ENCODE measurements at places on chromosomes 6 and 20.

- DNase-seq, result no peak
These were observed 283.3 kb upstream of the NRSN1 start for GRCh38 chr6:23842760-23843159.

DNA sequence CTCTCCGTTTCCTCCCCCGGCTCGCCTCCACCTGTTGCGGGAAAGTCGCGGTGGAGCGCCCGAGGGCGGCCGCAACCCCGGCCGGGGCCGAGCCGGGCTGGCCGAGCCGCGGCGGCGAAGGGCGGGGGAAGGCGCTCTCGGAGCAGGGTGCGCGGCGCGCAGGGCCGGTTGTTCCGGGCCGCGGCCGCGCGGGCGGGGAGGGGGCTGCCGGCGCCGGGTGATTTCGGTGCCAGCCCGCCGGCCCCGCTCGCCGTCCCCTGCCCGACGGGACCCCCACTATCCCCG is 235 bp downstream of the MAP7 start:
- no peak for DNase-seq

GRCh38 chr20:58605292-58606065 is 45.6 kb upstream of the STX16 start:
- no peak for DNase-seq

GRCh38 chr6:84728602-84729001 is 35.8 kb downstream of the TBX18 start:
- DNase-seq, result no peak

- DNase-seq, result no peak
These were observed 117.9 kb downstream of the LRRC1 start for GRCh38 chr6:53912661-53913060.

DNA sequence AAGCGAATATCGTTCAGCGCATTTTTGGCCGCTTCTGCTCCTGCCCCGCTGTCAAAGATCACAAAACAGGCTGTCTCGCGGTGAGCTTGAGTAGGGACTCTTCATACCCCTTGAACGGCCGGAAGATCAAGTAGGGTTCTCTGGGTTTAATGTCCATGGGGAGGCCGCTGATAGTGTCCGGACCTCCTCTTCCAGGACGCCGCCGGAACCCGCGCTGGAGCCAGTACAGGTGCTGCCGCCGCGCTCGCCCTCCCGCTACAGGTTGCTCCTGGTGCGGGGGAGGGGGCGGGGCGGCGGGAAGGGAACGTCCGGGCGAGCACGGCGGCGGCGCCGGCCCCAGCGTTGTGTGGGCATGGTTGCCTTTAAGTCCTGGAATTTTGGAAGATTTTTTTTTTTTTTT is 67.4 kb downstream of the KHDC1L start:
- no peak for DNase-seq

DNA sequence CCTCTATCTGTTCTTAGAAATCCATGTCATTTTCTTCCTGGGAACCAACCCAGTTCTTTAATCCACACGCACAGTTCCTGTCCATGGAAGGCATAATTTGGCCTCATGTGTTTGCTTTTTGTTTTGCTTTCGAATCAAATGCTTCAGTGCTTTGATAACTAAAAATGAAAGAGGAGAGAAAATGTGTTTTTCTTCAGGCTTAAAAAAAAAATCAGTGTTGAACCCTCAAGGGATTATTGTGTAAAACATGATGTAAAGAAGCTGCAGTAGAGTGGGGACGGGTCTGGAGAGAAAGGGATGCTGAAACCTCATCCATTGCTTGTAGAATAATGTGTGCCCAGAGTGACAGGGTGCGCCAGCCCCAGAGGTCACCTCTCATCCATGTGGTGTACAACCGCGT is 197.5 kb upstream of the JARID2 start:
- DNase-seq, result no peak

DNA sequence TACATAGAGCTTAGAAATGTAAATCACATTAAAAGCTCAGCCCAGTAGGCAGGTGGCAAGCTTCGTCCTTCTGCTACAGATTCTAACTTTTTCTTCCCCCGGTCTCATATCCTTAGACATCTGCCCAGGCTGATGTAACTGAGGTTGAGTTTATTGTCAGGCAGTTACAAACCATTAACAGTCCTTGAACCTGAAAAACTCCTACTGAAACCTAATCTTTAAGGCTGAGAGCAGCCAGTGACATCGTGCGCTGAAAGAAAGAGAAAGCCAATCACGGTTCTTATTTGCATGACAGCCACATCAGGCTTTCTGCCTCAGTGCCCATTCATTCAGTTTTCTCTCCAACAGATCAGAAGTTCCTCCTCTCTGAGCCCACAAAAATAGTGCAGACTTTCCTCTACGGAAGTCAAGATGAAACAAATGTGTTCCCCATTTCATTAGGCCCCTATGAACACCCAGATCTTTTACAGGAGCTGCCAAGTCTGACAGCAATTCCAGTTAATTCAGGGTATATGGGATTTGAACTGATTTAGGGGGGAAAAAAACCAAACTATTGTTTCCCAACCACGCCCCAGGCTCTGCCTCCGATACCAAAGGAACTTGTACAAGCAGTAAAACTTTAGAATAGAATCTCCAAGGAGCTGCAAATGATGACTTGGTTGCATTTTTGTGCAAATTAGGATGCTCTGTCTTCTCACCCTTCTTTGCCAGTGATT is at the start of gene NHSL1:
NHSL1 (minus strand) TSS at position 192 of the 716 bp plus-strand sequence. CDS start 204 bp downstream, outside the sequence.
- no peak for DNase-seq

- no peak for DNase-seq
These were observed 21.6 kb downstream of the TOMM34 start for GRCh38 chr20:44938637-44939036.

GRCh38 chr6:81821449-81821848 is 69.0 kb upstream of the TENT5A start:
- no peak for DNase-seq

GRCh38 chr6:2542858-2543218 is 207.9 kb downstream of the MYLK4 start:
- DNase-seq, result peak; percentile 34

- DNase-seq, result no peak
These were observed 127.0 kb downstream of the MAFB start for GRCh38 chr20:40562031-40562430.

DNA sequence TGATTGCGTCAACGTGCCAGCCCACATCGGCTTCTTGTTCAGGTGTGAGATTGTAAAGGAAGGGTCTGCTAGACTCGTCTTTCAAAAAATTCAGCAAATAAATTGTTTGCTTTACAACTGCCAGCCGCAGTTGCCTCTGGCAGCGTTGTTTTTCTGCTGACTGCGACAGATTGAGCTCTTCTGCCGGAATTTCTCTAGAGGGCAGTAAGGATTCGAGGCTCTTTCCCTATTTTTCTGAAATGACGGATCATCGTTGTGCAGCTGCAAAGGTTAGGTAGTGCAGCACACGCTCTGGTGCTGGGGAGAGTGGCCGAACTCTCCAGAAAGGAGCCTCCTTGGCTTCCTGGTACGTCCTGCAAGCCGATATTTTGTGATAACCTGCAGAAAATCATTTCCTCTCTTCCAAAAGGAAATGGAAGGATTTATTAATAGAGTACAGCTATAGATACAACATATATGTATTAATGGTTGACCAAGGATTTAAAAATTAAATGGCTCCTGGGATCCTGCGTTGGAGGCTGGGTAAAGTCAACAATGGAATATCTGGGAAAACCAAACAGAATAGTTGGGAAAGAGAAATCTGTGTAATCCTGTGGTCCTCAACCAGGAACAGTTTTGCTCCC is 121.9 kb upstream of the ZFP64 start:
- DNase-seq, result no peak

DNA sequence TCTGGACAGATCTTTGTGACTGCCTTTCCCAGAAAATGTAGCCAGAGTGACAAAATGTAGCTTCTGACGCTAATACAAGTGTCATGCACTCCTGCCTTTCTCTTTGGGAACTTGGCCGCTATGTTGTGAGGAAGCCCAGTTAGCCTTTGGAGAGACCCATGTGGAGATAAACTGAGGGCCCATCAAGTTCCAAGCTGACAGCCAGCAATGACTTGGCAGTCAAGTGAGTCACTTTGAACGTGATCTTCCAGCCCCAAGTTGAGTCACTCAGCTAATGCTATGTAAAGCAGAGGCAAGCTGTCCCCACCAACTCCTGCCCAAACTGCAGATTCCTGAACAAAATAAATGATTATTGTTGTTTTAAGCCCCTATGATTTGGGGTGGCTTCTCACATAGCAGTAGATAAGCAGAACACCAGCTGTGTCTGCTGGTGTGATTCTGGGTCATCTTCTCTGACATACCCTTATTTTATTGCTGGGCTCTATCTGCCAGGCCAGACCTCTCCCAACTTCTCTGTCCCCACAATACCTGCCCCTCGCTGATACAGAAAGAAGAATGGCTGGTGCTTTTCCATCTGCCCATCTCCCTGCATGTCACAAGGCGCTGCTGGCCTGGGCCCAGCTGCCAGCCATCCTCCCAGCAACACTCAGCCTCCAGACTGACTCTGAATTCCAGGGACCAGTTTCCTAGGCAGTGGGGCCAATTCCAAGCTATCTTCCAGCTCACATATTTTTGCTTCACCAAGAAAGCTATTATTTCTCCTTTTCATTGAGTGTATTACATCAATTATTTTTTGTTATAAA is 274.8 kb downstream of the LRFN2 start:
- DNase-seq, result no peak

GRCh38 chr6:138104618-138105213 is 2.5 kb downstream of the PERP start:
- DNase-seq, result no peak

GRCh38 chr6:162821102-162821501 is 93.3 kb downstream of the PACRG start:
- no peak for DNase-seq

GRCh38 chr6:80789912-80790570 is 683.6 kb downstream of the BCKDHB start:
- DNase-seq, result no peak

DNA sequence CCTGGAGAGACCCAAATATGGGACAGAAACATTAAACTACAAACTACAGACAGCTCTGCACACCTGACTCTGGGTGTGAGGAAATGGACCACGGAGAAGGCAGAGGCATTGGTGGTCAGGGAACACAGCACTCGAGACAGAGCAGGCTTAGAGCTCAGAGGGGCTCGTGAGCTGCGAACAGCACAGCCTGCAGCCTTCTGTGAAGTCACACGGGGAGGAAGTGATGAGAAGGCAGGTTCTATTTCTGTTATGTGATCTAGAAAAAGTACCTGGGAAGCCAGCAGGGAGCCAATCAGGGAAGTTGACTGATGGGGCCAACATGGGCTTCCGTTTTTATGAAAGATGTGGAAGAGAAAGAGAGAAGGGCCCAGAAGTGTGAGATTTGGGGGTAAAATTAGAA is 88.9 kb upstream of the SNAP25 start:
- DNase-seq, result no peak

DNA sequence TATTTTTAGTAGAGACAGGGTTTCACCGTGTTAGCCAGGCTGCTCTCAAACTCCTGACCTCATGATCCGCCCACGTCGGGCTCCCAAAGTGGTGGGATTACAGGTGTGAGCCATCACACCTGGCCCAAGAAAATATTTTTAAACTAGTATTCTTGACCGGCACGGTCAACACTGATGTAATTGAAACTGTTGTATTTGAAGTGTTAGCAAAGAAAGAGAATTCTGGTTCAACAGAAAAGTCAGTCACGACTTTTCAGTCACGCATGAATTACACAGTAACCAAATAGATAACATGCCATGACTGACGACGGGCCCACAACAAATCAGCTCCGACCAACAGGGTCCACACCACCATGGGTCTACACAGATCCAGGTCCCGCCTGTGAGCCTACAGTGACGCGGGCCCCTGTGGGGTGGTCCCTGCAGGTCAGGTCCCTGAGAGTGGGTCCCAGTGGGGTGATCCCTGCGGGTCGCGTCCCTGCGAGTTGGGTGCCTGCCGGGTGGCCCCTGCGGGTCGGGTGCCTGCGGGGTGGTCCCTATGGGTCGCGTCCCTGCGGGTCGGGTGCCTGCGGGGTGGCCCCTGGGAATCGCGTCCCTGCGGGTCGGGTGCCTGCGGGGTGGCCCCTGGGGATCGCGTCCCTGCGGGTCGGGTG is 1.0 kb downstream of the GMEB2 start:
- peak; percentile 50 for DNase-seq

DNA sequence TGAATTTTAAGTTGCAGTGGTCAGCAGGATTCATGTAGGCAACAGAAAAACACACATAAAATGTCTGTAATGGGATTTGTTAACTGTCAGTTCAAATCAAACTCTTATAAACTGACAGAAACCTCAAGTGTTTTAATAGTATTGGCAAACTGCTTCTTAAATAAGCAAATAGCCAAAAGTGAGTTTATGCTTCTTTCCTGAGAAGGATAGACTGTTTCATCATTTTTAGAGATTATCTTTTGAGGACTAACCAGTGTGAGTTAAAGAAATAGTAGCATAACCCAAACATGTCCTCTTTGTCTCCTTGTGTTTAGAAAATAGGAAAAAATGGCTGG is 68.0 kb downstream of the AIG1 start:
- no peak for DNase-seq

DNA sequence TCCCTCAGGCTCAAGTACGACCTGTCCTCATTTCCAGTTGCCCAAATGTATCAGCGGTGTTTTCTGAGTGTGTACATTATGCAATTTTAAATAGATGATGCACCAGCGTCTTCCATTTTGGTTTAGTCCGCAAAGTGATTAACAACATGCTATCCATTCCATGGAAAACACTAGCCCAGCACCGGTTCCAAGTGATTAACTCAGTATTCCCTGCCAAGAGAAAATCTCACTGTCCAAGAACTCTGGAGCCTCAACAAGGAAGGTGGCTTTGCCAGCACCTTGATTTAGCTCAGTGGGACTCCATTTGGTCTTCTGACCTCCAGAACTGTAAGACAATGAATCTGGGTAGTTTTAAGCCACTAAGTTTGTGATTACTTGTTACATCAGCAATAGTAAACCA is 107.2 kb downstream of the FOXC1 start:
- DNase-seq, result no peak
